Stimulated activated CD4-positive, alpha-beta T cell treated with anti-CD3 and anti-CD28 coated beads, Interleukin-12 subunit alpha, Interleukin-12 subunit beta, amount 100 ng/mL, for 24 hours (primary cell): ENCODE measurements at places on chromosomes 11 and 22.

DNA sequence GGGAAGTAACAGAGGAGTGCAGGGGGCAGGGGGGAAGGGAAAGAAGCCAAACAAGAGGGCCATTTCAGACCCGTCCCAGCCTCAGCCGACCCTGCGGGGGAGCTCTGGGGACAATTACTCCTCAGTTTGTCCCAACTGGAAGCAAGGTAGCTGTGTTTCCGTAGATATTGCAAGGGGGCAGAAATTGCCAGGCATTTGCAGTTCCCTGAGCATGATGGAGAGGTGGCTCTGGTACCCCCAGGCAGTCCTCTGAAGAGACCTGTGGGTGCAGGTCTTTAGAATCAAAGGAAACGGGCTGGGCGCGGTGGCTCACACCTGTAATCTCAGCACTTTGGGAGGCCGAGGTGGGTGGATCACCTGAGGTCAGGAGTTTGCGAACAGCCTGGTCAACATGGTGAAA lies 13.8 kb upstream of the JAM3 start:
- no peak for DNase-seq

- no peak for DNase-seq
Observed at GRCh38 chr22:49923445-49923844, 5.0 kb downstream of the CRELD2 start.

DNA sequence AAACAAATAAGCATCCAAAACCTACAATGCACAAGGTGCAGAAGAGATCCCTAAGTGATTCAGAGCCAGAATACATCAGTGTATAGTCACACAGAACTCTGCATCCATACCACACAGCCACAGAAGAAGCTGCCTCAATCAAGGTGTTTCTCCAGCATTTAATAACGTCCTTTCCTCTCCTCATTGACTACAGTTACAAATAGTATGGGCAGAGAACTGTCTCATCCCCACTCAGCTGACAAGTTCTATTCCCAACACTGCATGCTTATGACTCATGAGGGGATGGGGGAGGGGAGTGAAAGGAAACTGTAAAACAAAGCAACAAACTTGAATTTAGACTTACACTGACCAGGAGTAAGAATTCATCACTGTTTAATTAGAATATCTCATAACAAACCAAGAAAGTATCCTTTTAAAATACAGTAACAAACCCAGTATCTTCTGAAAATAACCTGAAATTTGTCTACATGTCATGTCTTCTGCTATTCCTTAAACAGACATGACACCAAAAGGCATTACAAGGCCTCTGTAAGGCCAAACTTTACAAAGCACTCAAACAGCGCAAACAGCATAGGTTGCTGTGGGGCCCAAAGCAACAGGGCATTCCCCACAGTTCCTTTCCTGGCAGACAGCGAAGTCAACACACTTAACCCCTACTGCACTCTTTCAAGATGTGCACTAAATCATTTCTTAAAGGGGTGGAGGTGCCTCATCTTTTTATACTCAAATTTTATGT lies 29.3 kb downstream of the CELF1 start:
- DNase-seq: no peak

GRCh38 chr11:27241311-27242122 lies 121.5 kb downstream of the CCDC34 start:
- no peak for DNase-seq

GRCh38 chr22:46862418-46863324 lies 100.2 kb downstream of the TBC1D22A start:
- no peak for DNase-seq

GRCh38 chr11:17603056-17603825 lies 56.2 kb downstream of the OTOG start:
- no peak for DNase-seq

DNA sequence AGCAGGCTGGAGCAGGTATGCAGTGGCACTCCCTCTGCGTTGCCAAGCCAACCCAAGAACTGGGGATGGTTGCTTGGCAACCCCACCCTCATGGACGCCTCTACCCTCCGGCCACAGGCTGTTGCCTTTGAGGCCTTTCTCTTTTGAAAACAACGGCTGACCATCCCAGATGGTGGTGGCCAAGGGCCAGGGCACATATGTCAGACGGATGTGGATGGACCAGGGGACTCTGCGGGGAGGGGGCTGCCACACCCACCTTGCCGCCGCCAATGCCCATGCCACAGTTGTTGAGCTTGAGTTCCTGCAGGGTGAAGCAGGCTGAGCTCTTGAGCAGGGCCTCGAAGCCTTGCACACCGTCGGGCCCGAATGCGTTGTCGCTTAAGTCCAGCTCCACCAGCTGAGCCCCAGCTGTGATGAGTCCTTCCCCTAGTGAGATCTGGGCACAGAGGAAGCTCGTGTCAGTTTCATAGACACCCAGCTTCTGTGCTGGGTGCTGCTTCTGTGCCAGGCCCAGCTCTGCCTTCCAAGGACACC lies 21.5 kb downstream of the RANGAP1 start:
- DNase-seq: no peak

GRCh38 chr22:29855611-29856181 lies 17.6 kb upstream of the ASCC2 start:
- DNase-seq: no peak

- no peak for DNase-seq
Observed at GRCh38 chr11:94175535-94175934, 46.9 kb downstream of the PANX1 start.

GRCh38 chr11:96124155-96124554 lies 200.2 kb upstream of the MTMR2 start:
- no peak for DNase-seq

DNA sequence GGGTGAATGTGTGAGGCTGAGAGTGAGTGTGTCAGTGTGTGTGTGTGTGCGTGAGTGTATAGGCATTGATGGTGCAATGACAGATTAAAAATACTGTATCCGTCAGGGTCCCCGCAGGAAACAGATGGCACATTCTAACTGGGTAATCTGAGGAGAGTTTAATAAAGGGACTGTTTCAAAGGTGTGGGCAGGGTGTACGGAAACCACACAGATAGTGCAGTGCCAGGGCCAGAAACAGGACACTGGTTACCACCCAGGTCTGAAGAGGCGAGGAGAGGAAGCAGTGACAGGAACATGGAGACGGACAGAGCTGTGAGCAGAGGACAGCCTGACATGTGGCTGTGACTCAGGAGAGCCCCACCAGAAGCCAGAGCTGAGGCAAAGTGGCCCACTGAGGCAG lies 16.5 kb downstream of the P2RX3 start:
- no peak for DNase-seq

DNA sequence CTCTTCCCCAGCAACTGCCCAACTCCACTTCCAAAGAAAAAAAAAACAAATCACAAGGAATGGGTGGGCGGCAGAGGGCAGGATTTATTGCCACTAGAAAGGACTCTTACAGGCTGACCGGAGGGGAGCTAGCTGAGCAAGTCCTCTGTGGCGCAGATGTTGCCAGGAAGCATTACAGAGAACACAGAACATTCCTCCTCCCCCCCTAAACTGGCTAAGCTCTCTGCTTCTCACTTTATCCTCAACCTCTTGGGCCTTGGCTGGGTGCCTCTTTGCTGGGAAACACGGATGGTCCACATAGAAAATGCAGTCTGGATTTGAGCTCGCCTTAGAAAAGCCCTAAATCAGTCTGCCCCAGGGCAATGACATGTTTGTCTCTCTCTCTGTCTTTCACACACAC lies 12.6 kb upstream of the FJX1 start:
- no peak for DNase-seq

- DNase-seq: no peak
Observed at GRCh38 chr11:34439610-34440198, 970 bp downstream of the CAT start.

DNA sequence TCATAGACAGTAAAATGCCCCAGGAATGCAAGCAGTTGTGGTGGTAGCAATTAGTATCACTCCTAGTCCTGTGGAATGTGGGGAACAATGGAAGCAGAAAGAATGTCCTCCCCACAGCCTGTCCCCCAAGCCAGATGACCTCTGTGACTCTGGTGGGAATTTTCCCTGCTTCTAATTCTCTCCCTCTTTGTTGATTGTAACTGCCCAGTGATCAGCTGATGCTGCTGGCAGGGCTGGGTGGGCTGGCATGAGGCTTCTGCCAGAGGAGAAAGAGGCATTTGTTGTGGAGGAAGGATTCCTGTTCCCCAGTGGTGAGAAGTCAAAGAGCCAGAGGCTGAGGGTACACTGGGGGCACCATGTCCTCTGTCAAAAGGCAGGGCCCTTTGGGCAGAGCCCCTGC lies 116.7 kb upstream of the NCAM1 start:
- DNase-seq: no peak

- no peak for DNase-seq
Observed at GRCh38 chr11:94424011-94424410, 22.8 kb upstream of the GPR83 start.

DNA sequence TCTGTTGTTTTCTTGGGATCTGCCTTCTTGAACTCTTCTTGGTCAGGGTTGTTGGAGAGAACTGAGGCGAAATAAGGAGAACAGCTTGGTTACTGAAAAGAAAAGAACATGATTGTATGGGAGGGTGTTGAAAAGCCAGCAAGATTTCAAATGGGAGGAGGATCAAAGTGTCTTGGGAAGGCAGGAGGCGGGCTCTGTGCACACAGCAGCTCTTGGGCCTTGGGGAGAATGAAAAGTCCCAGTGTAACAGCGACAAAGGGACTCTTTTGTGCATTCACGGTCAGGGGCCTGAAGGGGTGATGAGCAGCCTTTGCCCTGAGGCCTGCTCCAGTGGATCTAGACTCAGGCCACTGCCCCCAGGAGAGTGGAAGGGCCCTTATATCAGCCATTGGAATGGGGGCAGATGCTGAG lies 135.4 kb downstream of the ADAMTS15 start:
- DNase-seq: no peak

GRCh38 chr22:43050995-43051394 lies 36.0 kb upstream of the PACSIN2 start:
- no peak for DNase-seq

DNA sequence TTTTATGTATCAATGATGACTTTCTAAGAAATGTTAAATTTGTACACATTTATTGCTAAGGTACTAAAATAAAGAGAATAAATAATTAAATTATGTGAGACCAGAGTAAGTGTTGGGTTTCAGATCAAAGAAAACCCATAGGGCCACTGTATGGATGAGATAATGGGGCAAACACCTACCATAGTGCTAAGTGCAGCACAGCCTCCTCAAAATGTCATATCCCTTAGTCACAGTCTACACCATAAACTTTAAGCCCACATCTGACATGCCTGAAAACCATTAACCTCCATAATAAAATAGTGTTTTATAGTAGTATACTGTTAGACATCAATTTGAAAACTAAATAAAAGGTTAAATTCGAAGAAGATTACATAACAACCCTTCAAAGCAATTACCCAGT lies 37.5 kb downstream of the SESN3 start:
- DNase-seq: no peak

GRCh38 chr11:44315947-44316658 lies 6.2 kb upstream of the ALX4 start:
- DNase-seq: no peak

DNA sequence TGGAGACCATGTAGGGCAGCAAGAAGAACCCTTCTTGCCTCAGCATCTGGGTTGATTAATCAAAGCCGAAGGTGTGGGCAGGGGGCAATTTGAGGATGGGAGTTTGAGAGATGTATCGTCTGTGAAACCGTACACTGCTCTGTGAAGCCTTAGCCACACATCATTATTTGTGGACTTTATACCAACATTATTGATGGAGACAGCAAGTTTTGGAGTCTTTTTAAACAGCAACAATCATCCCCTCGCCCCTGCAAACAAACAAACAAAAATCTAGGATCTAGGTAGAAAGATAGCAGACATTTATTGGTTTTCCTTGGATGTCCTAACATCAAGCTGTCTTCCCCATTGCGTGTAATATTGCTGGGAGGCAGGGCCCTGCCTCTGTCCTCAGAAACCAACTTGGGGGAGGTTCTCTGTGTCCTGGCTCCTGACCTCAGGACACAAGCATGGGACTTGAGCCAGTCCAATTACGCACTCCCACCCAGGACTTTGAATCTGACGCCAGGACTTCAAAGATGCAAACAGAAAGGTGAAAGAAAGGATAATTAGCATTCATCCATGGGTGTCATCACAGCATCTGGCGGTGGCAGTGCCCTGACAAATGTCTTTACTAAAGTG lies 61.6 kb upstream of the PLET1 start:
- DNase-seq: no peak

GRCh38 chr11:87603887-87604286 lies 566.2 kb downstream of the TMEM135 start:
- DNase-seq: no peak

- DNase-seq: no peak
Observed at GRCh38 chr11:48000432-48000831, 20.1 kb downstream of the PTPRJ start.

- DNase-seq: no peak
Observed at GRCh38 chr11:118415739-118416068, 14.3 kb downstream of the ATP5MG start.

- no peak for DNase-seq
Observed at GRCh38 chr11:9038541-9038940, 34.7 kb upstream of the NRIP3 start.

- DNase-seq: no peak
Observed at GRCh38 chr11:14308897-14309387, 50.0 kb downstream of the RRAS2 start.

DNA sequence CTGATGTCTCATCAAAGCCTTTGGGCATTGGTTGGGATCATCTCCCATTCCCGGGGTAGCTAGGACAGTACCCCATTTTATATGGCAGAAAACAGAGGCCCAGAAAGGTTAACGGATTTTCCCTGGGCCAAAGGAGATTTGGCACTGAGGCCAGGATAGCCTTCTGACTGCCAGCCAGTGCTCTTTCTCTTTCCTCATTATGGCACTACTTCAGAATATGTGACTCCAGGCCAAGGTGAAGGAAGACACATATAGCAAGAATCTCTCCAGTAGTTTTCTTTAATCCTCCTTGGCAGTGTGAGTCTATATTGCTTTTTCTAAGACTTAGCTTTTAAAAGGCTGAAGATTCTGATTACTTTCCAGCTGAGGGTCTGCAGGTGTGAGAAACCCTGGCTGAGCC lies 94.8 kb upstream of the AMOTL1 start:
- DNase-seq: no peak

GRCh38 chr11:129605815-129606214 lies 209.8 kb upstream of the TMEM45B start:
- DNase-seq: no peak
